ENCODE measurements at places on chromosomes 16 and 17.

DNA sequence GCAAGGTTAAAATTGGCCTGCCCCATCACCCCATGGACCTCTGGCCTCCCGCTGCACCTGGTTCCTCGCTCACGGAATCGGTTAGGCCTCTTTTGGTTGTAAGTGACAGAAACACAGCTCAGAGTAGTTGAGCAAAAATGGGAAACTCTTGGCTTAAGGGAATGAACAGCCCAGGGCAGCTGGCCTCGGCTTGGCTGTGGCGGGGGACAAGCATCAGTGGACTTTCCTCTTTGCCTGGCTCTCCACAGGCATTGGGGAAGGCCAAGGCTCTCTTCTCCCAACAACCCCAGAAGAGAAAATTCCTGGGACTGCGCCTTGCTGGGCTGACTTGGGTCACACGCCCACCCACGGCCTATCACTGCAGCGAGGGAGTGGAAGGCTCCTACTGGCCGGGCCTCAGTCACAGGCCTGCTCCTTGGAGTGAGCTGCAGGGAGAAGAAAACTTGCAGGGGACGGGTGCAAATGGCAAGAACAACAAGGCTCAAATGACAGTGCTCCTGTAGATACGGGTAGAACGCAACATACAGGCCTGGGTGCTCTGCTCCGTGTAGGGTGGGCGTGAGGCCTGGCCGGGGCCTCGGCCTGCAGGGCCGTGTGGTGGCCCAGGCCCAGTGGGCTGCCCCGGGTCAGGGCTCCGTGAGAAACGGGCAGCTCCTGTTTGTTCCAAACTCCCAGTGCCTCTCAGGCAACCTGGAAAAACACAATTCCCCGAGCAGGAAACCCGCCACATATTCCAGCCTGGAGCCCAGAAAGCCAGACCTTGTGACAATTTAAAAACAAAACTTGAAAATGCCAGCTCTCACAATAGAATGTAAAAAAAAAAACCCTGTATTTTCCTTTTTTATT is 25.0 kb upstream of the ATP2A3 start:
- DNase-seq = no peak
- H3K4me1 ChIP-seq = peaks cover 9% of the 10 kb centered on the region
- no peaks in the 10 kb centered on the region for H3K27me3 ChIP-seq
- H3K36me3 ChIP-seq = no peaks in the 10 kb centered on the region

GRCh38 chr16:2005646-2006045 is 4.0 kb downstream of the ZNF598 start:
- H3K4me1 ChIP-seq = peaks cover 23% of the 10 kb centered on the region
- H3K4me3 ChIP-seq = no peak overlapping the region
- DNase-seq = no peak

- H3K4me3 ChIP-seq = peak overlapping the region; percentile 98
- no peak for DNase-seq
- H3K27ac ChIP-seq = peak overlapping the region; percentile 98
- peaks cover 41% of the 10 kb centered on the region for H3K4me1 ChIP-seq
These were observed 827 bp upstream of the UBALD1 start for GRCh38 chr16:4615384-4616046.

GRCh38 chr17:40483679-40484078 is 17.7 kb downstream of the TNS4 start:
- no peaks in the 10 kb centered on the region for H3K4me1 ChIP-seq
- no peak overlapping the region for H3K27ac ChIP-seq
- no peaks in the 10 kb centered on the region for H3K36me3 ChIP-seq
- H3K4me3 ChIP-seq = no peak overlapping the region
- H3K27me3 ChIP-seq = no peaks in the 10 kb centered on the region
- no peak for DNase-seq

- no peak for DNase-seq
- no peaks in the 10 kb centered on the region for H3K27me3 ChIP-seq
- H3K36me3 ChIP-seq = no peaks in the 10 kb centered on the region
- H3K4me1 ChIP-seq = no peaks in the 10 kb centered on the region
- no peak overlapping the region for H3K27ac ChIP-seq
These were observed 55.0 kb downstream of the NT5M start for GRCh38 chr17:17358060-17358751.
